Neural progenitor cell (in vitro differentiated cells): ENCODE measurements at places on chromosomes 3 and 15.

- H3K27me3 ChIP-seq, result peaks cover 73% of the 10 kb centered on the region
- no peak overlapping the region for H3K27ac ChIP-seq
- DNase-seq, result no peak
- no peaks in the 10 kb centered on the region for H3K36me3 ChIP-seq
- H3K4me1 ChIP-seq, result peaks cover 40% of the 10 kb centered on the region
- H3K4me3 ChIP-seq, result no peak overlapping the region
These were observed 24.5 kb downstream of the ANXA2 start for GRCh38 chr15:60373327-60373726.

GRCh38 chr3:186870421-186871201 is 28.1 kb downstream of the ADIPOQ start:
- no peaks in the 10 kb centered on the region for H3K4me1 ChIP-seq
- no peaks in the 10 kb centered on the region for H3K27me3 ChIP-seq
- H3K27ac ChIP-seq, result no peak overlapping the region
- DNase-seq, result no peak
- H3K36me3 ChIP-seq, result no peaks in the 10 kb centered on the region

GRCh38 chr3:16329826-16330129 is 64.8 kb downstream of the OXNAD1 start:
- H3K27me3 ChIP-seq, result no peaks in the 10 kb centered on the region
- peaks cover 23% of the 10 kb centered on the region for H3K4me1 ChIP-seq
- peaks cover 5% of the 10 kb centered on the region for H3K36me3 ChIP-seq
- DNase-seq, result peak; percentile 83
- H3K27ac ChIP-seq, result peak overlapping the region; percentile 80

GRCh38 chr3:124928333-124929202 is 6.0 kb downstream of the MUC13 start:
- H3K27me3 ChIP-seq, result no peaks in the 10 kb centered on the region
- no peak overlapping the region for H3K27ac ChIP-seq
- H3K4me1 ChIP-seq, result peaks cover 6% of the 10 kb centered on the region
- H3K36me3 ChIP-seq, result no peaks in the 10 kb centered on the region
- DNase-seq, result peak; percentile 75

GRCh38 chr3:4979428-4980228 is at the start of gene BHLHE40:
BHLHE40 (plus strand) TSS chr3:4979437; CDS start chr3:4979719, 282 bp downstream.
- H3K4me3 ChIP-seq, result peak within 1 kb of the TSS; percentile 61
- peak; percentile 70 for DNase-seq
- no peaks in the 10 kb centered on the region for H3K36me3 ChIP-seq
- no peak within 1 kb of the TSS for H3K27ac ChIP-seq
- peaks cover 97% of the 10 kb centered on the region for H3K27me3 ChIP-seq

DNA sequence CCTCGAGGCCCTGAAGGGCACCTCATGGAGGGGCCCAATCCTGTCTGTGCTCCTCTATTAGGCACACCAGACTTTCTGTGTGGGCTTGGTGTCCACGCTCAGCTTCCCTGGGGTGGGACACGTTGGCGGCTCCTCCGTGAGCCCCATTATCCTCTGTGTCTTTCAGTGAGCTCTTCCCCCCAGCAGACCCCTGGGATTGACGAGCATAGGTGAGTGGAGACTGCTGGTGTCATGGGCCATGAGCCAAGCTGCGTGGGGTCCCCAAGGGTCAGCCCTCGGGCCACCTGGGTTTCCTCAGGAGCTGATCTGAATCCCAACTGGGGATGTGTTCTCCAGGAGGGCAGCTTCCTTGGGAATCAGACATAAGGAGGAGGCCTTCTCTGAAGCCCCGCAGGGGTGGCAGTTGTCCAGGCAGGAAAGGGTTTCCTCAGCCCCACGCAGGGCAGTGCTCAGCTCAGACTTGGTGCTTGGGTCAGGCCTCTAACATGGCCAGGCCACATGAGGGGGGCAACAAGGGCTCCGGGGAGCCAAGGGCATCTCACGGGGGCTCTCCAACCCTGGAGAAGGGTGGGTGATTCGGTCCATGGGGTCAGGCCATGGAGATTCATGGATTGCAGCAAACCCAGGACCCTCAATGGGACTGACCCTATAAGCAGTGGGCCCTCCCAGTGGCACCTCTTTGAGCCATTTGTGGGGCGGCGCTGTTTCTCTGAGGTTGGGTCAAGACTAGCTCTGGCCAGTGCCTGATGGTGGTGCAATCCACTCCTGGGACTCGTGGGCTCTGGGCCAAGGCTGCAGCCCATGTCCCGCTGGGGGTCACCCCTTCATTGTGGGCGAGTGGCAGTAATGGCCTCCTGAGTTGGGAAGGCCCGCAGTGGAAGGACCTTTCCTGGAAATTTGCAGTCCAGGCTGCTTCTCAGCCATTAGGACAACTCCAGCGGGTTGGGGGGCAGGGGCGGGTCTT is 222.5 kb downstream of the SNRPN start:
- H3K36me3 ChIP-seq, result no peaks in the 10 kb centered on the region
- no peak overlapping the region for H3K27ac ChIP-seq
- no peaks in the 10 kb centered on the region for H3K27me3 ChIP-seq
- DNase-seq, result no peak
- H3K4me3 ChIP-seq, result no peak overlapping the region
- H3K4me1 ChIP-seq, result no peaks in the 10 kb centered on the region

DNA sequence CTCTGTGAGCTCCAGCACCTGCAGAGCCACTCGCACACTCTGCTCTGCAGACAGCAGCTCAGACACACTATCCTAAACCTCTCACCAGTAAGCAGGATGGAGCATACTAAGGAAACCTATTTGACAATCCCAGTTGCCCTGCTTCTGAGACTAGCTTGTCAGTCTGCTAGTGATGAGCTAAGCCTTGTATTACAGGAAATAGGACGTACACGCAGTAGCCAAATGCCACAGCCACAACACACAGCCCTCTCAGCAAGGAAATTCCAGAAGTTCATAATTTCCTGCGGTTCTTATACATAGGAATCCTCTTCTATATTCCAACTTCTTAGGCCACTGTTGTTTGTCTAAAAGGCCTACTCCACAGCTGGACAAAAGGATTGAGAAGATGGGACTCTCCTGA is 74.5 kb downstream of the MYLK start:
- no peaks in the 10 kb centered on the region for H3K4me1 ChIP-seq
- H3K27me3 ChIP-seq, result no peaks in the 10 kb centered on the region
- H3K36me3 ChIP-seq, result no peaks in the 10 kb centered on the region
- no peak overlapping the region for H3K4me3 ChIP-seq
- DNase-seq, result no peak
- H3K27ac ChIP-seq, result no peak overlapping the region

DNA sequence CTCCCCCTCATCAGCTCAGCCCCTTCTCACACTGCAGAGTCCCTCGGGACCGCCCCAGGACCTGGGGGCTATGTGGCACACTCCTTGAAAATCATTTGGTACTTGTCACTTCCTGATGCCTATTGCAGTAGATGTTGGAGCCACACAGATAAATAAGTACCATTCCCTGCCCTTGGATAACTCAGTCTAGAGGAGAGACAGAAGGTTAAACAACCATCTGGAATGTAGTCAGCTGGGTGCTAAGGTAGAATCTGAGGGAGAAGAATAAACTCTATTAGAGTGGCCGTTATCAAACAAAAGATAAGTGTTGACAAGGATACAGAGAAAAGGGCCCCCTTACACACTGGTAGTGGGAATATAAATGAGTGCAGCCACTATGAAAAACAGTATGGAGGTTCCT is 112.3 kb upstream of the NR2E3 start:
- H3K27me3 ChIP-seq, result no peaks in the 10 kb centered on the region
- H3K27ac ChIP-seq, result no peak overlapping the region
- no peaks in the 10 kb centered on the region for H3K36me3 ChIP-seq
- no peak overlapping the region for H3K4me3 ChIP-seq
- no peak for DNase-seq
- H3K4me1 ChIP-seq, result no peaks in the 10 kb centered on the region

DNA sequence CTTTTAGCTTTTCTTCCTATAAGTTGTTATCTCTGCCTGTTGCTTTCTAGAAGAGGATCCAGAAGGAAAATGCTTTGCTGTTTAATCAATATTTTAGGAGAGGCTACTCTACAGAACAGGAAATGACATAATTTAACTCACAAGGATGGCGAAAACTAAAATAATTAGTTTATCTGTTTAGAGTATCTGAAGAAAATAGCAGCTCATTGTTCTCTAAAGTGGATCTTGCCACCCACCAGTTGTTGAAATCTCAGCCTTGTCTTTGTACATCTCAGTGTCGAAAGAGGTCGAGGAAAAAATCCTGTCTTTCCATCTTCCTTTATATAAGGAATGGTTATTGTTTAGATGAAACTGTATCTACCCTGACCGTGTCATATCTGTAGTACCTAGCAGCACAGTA is 126.6 kb downstream of the ZNF609 start:
- H3K27ac ChIP-seq, result no peak overlapping the region
- no peak for DNase-seq
- H3K36me3 ChIP-seq, result no peaks in the 10 kb centered on the region
- peaks cover 3% of the 10 kb centered on the region for H3K4me1 ChIP-seq

DNA sequence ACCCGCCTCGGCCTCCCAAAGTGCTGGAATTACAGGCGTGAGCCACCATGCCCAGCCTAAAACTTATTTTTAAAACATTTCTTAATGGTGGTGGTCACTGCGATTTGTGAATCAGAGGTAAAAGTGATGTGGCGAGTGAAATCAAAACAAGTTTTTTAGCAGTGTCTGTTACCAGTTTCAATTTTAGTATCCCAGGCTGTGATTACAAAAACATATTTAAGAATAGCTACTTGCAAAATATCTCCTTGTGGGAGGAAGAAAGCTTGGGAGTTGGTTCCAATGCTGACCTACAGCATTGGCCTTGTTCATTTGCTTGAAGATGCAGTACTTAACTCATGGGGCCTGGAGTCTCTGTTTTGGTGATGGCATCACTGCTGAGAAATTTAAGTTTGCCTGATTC is 4.5 kb downstream of the RAB7A start:
- DNase-seq, result no peak
- H3K27ac ChIP-seq, result no peak overlapping the region

DNA sequence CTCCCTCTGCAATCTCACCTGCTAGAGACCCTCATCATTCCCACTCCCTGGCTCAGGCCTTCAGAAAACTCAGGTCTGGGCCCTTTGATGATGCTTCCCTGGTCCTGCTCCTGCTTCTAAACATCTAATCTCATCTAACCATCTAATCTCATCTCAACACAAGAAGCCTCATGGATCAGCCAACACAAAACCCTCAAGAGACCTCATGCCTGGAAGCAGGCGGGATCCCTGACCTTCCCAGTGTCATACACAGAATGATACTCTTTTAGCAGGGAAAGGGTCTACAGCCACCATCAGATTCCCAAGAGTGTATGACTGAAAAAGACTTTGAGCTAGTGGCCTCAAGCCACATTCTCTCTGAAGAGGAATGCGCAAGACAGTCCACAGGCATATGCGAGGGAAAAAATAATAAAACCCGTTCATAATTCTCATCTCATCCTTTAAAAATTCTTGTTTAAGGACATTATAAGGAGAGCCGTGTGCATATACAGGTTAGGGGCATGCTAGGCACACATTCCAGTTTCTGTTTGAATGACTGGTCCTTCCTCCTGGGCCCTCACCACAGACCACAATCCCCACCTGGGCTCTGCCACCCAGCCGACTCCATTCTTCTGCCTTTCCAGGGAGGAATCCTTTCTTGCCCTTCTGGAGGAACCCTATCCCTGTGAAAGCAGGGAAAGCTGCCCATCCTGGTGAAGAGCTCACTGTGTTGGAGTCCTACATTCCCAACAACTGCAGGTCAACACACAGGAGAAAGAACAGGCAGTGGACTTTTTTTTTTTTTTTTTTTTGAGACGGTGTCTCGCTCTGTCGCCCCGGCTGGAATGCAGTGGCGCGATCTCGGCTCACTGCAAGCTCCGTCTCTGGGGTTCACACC is 2.2 kb downstream of the ZXDC start:
- H3K27me3 ChIP-seq, result peaks cover 5% of the 10 kb centered on the region
- peaks cover 22% of the 10 kb centered on the region for H3K4me1 ChIP-seq
- no peak overlapping the region for H3K27ac ChIP-seq
- H3K36me3 ChIP-seq, result peaks cover 10% of the 10 kb centered on the region

- H3K27ac ChIP-seq, result no peak overlapping the region
- no peaks in the 10 kb centered on the region for H3K4me1 ChIP-seq
- no peak for DNase-seq
- H3K27me3 ChIP-seq, result peaks cover 29% of the 10 kb centered on the region
- H3K4me3 ChIP-seq, result no peak overlapping the region
These were observed 4.9 kb downstream of the MESP2 start for GRCh38 chr15:89781055-89781454.

DNA sequence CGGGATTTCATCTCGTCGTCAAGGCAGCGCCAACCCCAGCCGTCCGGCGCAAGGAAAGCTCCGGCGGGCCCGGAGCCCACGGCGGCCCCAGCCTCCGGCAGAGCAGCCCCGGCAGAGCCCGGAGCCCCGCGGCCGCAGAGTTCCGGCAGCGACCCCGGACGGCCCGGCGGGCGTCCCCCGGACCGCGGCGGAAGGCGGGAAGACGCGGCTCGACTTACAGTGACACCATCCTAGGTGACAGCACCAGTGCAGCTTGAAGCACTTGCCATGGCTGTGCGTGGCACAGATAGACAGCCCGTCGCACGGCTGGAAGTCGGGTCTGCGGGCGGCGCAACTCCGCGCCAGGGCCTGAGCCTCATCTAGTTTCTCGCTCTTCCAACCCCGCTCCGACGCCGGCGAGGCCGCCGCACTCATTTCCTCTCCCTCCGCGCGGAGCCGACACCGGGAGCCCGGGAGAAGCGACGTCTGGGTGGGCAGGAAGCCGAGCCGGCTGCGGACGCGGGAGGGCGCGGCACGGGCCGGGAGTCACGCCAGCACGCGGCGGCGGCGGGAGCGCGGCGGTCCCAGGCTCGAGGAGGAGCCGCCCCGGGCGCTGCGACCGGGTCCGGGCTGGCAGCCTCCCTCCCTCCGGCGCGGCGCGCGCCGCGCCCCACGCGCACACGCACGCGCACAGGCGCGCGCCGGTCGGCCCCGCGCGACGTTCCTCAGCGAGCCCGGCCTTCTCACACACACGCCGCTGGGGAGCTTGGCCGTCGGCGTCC is at the start of gene C3orf70:
C3orf70 (minus strand) TSS at position 651 of the 761 bp plus-strand sequence; CDS start at position 414, 237 bp downstream.
- H3K27me3 ChIP-seq, result peaks cover 50% of the 10 kb centered on the region
- no peaks in the 10 kb centered on the region for H3K36me3 ChIP-seq
- peak within 1 kb of the TSS; percentile 58 for H3K4me3 ChIP-seq
- peak; percentile 79 for DNase-seq

DNA sequence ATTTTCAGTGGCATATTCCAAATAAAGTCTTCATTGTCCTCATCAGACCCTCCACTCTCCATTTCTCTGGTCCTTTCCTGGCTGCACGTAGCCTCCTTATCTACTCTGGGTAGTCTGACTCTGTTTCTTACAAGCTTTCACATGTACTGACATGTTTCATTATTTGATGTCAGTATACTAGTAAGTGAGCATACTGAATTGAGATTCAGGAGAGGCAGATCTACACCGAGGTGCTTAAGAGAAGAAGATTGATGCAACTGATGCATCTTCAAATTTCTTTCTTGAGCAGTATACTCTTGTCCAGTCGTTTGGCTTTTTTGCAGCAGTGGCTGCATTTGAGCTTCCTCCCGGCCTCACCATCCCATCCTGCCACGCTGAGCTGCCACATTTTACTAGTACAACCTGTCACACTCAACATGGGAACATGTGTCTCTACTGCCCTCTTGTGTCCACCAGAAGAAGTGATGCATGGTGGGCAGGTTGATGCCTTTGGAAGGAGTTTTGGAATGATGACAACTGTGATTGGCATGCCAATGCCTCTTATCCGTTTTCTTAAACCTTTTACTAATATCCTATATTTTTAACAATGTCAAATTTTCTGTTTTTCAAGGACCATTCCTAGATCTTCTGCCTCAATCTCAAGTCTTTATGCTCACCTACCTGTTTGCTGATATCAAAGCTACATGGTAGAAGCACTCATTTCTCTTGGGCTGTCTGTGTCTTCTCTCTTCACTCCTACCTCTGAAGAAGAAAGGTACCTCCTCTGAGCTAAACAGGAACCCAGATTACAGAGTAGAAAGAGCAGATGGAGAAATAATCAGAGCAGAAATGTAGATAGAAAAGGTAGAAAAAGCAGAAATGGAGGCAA is 38.7 kb downstream of the GUCA1C start:
- H3K4me1 ChIP-seq, result no peaks in the 10 kb centered on the region
- no peaks in the 10 kb centered on the region for H3K36me3 ChIP-seq
- DNase-seq, result peak; percentile 80
- H3K4me3 ChIP-seq, result no peak overlapping the region
- no peak overlapping the region for H3K27ac ChIP-seq
- H3K27me3 ChIP-seq, result no peaks in the 10 kb centered on the region
